ENCODE measurements at places on chromosomes 11 and 22.

GRCh38 chr11:57779276-57779675 lies 17.7 kb downstream of the CTNND1 start:
- no peak for DNase-seq

GRCh38 chr11:57511741-57512430 lies 3.6 kb downstream of the SLC43A1 start:
- no peak for DNase-seq

DNA sequence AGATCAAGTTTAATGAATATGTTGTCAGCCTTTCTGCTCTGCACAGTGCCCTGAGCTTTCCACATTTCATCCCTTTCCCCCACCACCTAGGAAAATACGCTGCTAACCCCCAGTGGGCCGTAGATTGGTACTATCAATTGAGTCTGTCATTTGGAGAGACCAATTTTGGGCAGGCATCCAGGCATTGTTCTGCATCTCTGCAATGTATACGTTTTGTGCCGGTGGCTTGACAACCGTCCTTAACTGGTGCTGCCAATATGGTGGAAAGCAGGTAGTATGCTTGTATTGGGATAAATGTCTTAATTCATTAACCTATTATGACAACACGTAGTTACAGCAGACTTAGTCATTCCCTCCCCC lies 1.3 kb downstream of the ELMOD1 start:
- no peak for DNase-seq

- DNase-seq: peak; percentile 62
Measured at GRCh38 chr11:14358729-14359439, at the start of gene RRAS2. Gene RRAS2 (minus strand): TSS chr11:14359183. CDS start chr11:14358870, 313 bp downstream.

GRCh38 chr11:45807792-45808238 lies 2.9 kb downstream of the SLC35C1 start:
- DNase-seq: no peak

GRCh38 chr11:12119502-12119901 lies 9.1 kb downstream of the MICAL2 start:
- no peak for DNase-seq

DNA sequence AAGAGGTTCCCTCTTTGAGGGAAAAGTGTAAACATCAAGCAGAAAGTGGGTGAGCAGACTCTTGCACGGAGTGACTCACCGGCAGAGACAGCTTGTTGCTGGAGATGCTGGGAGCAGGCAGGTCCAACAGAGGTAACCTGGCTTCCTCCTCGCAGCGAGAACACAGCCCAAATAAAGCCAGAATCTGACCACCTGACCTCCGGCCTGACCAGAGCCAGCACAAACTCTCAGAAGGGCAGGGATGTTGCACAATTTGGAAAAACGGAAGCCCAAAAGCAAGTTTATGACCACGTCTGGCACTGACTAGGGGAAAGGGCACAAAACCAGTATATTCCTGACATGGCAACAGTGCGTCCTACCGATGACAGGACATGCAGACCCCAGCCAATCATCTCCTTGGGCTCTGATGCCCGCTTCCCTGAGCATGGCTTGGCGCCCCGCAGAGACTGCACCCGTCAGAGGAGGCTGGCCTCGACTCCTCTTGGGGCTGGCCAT lies 5.4 kb downstream of the SMCO4 start:
- no peak for DNase-seq

- no peak for DNase-seq
Measured at GRCh38 chr11:86799680-86800075, 664 bp upstream of the PRSS23 start.

- no peak for DNase-seq
Measured at GRCh38 chr22:41478891-41479521, 10.1 kb downstream of the ACO2 start.

DNA sequence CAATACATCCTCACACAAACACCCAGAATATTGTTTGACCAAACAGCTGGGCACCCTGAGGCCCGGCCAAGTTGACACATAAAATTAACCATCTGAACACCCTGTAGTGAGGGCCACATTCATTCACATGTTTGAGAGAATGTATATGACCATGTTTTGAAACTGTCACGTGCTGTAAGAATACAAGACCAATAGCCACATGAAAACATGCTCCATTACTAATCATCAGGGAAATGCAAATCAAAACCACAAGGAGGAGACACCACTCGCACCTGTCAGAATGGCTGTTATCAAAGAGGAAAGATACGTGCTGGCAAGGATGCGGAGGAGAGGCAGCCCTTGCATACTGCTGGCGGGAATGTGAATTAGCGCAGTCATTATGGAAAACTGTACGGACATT lies 38.3 kb upstream of the IGSF9B start:
- no peak for DNase-seq
